Muscle of leg (tissue), 16 donors: ENCODE measurements at places on chromosomes 13 and 19. TPM values are rescaled to one million over a fixed set of nuclear protein-coding genes. Genes with fewer than 3 reads are reported as not detected.

Gene STAP2
- total RNA-seq = 4.8 TPM

Gene WDR83
- total RNA-seq = 6.8 TPM

- peak; percentile 82 for DNase-seq
- peaks cover 48% of the 10 kb centered on the region for H3K4me1 ChIP-seq
- no peak overlapping the region for H3K4me3 ChIP-seq
- H3K36me3 ChIP-seq = peaks cover 12% of the 10 kb centered on the region
Observed at GRCh38 chr19:48737360-48737998, 2.9 kb downstream of the RASIP1 start.

- H3K4me1 ChIP-seq = no peaks in the 10 kb centered on the region
- no peak overlapping the region for H3K4me3 ChIP-seq
- peak; percentile 16 for DNase-seq
Observed at GRCh38 chr13:75025956-75026355, 456.0 kb downstream of the TBC1D4 start.

GRCh38 chr13:22594041-22594440 is 586.7 kb upstream of the SGCG start:
- DNase-seq = peak; percentile 15
- no peaks in the 10 kb centered on the region for H3K36me3 ChIP-seq
- peaks cover 3% of the 10 kb centered on the region for H3K4me1 ChIP-seq
- no peak overlapping the region for H3K4me3 ChIP-seq
- no peak overlapping the region for H3K27ac ChIP-seq

DNA sequence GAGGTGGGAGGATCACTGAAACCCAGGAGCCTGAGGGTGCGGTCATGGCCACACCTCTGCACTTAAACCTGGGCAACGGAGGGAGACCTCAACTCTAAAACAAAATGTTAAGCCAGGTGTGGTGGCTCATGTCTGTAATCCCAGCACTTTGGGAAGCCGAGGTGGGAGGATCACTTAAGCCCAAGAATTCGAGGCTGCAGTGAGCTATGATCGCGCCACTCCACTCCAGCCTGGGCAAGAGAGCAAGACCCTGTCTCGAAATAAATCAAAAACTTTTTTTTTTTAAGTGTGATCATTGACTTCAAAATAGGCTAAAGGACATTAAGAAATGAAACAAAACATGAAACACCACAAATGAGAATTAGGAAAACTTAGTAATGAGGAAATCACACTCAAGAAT is 16.3 kb upstream of the ADPRHL1 start:
- H3K4me3 ChIP-seq = no peak overlapping the region
- H3K36me3 ChIP-seq = peaks cover 35% of the 10 kb centered on the region
- no peaks in the 10 kb centered on the region for H3K27me3 ChIP-seq
- no peaks in the 10 kb centered on the region for H3K4me1 ChIP-seq
- no peak for DNase-seq

Gene SOHLH2
- 4.3 TPM for total RNA-seq
